ENCODE measurements at places on chromosomes 11 and 22. TPM values are rescaled to one million over a fixed set of nuclear protein-coding genes. Genes with fewer than 3 reads are reported as not detected.

DNA sequence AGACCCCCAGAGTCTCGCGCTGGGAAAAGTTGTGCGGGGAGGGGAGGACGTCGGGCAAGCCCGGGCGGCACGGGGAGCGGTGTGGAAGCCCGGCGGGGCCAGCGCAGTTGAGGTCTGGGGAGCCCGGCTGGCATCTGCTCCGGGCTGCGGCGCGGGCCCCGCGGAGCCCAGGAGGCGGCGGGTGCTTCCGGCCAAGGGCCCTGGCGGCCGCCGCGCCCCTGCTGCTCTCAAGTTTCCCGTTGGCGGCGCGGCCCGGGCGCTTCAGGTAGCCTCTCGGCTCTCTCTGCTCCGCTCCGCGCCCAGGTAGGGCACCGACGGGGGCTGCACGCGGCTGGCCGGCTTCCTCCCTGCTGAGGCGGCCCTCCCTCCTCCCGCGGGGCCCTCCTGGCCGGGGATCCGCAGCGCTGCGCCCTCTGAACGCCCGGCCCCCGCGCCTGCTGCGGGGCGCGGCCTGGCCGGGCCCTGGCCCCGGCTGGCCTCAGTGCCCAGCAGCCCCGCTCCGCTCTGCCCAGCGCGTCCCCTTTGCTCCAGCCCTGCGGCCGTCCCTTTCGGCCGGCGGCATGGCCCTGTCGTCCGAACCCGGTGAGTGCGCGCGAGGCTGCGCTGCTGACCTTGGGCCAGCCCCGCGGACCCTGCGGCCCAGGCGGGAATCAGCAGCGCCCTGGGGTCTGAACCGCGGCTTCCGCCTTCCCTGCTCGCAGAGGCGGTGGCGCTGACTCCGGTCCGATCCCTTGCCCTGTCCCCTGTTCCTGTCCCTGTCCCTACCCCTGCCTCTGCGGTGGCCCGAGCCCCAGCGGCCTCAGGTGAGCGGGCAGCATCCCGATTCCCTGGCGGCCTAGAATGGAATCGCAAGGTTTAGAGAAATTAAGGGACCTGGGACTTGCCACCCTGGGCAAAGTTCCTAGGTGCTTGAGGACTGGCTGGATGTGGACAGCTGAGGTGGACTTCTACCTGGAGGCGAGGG lies 4.3 kb upstream of the AMPD3 start:
- peaks cover 12% of the 10 kb centered on the region for H3K4me1 ChIP-seq
- no peak for DNase-seq
- peak overlapping the region; percentile 26 for H3K4me3 ChIP-seq

GRCh38 chr22:46612341-46612903 lies 7.8 kb upstream of the GRAMD4 start:
- H3K27ac ChIP-seq: no peak overlapping the region
- no peaks in the 10 kb centered on the region for H3K36me3 ChIP-seq
- DNase-seq: no peak
- H3K4me3 ChIP-seq: no peak overlapping the region

DNA sequence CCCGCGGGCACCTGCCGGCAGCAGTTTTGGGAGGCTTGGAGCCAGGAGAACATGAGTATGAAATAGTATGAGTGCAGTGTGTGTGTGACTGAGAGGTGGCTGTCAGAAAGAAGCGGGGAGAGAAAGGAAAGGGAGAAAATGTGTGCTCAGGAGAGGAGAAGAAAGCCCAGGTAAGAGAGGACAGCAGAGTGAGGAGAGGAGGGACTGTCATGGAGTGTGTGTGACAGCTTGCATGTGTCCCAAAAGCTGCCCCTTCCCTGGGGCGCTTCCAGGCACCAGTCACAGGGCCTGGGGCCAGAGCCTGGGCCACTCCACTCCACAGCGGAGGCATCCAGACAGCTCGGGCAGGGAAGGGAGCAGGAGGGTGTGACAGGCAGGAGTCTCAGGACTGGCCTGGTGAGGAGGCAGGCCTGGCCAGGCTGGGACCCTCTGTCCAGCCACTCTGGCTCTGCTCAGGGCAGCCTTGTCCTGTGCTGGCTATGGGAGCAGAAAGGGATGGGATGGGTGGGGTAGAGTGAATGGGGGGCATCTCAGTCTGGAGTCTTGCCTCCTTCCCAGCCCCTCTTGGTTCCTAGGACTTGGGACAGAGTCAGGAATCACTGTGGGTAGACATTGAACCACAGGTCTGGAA lies 949 bp downstream of the MMP11 start:
- no peak overlapping the region for H3K27ac ChIP-seq
- no peaks in the 10 kb centered on the region for H3K36me3 ChIP-seq
- H3K27me3 ChIP-seq: no peaks in the 10 kb centered on the region
- peak overlapping the region; percentile 48 for H3K4me3 ChIP-seq

POU2AF1 gene
- not detected for total RNA-seq

DNA sequence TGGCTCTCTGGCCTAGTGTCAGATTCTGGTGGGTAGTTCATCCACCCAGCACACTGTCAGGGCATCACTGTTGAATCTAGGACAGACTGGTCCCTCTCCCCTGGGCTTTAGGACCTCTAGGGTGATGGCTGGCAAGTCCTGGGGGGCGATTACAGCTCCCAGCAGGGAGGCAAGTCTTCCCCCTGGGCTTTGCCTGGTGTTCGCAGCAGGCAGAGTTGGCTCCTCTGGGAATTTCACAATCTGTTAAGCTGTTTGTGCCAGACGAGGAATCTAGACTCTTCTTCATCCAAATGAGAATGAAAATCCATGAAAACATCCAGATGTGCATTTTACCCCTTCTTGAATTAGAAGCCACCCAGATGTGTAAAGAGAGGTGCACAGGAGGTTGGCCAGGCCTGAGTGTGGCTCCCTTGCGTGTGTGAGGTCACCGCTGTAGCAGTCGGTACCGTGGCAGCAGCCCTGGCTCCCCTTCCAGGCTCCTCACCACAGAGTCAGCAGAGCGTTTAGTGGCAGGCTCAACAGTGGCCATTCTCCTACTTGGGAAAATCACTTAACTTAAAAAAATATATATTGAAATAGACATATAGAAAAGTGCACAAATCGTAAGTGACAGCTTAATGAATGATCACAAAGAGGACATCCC lies 99.9 kb upstream of the TBCEL start:
- no peak for DNase-seq
- no peaks in the 10 kb centered on the region for H3K36me3 ChIP-seq
- H3K27ac ChIP-seq: no peak overlapping the region

CHRM4 gene
- not detected for total RNA-seq

DNA sequence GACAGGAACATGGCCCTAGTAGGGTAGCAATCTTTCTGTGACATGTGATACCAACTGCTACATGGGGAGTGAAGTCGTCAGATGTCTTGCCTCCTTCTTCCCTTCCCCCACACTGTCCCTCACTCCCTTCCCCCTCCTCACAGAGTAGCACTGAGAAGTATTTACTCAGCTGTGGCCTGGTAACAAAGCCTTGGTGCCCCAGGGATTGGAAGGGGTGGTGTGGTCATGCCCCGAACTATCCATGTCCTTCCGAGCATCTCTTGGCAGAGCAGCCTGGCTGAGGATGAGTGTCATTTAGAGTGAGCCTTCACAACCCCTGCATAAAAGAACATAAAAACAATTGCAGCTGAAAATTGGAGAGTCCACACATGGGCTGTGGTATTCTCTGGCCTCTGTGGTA lies 46.1 kb downstream of the ARFGAP2 start:
- H3K36me3 ChIP-seq: no peaks in the 10 kb centered on the region
- H3K27ac ChIP-seq: no peak overlapping the region
- no peaks in the 10 kb centered on the region for H3K4me1 ChIP-seq
- DNase-seq: no peak
- no peak overlapping the region for H3K4me3 ChIP-seq
- no peaks in the 10 kb centered on the region for H3K27me3 ChIP-seq

GRCh38 chr11:61072316-61073109 lies 29.8 kb upstream of the CD5 start:
- no peak overlapping the region for H3K4me3 ChIP-seq
- H3K27me3 ChIP-seq: no peaks in the 10 kb centered on the region
- H3K4me1 ChIP-seq: no peaks in the 10 kb centered on the region
- H3K27ac ChIP-seq: no peak overlapping the region
- H3K36me3 ChIP-seq: no peaks in the 10 kb centered on the region

SPDYC gene
- total RNA-seq: not detected

GRCh38 chr11:405954-406795 lies 8.6 kb downstream of the SIGIRR start:
- DNase-seq: no peak
- H3K27ac ChIP-seq: no peak overlapping the region
- no peaks in the 10 kb centered on the region for H3K27me3 ChIP-seq

LGR4 gene
- total RNA-seq: 24.7 TPM

DNA sequence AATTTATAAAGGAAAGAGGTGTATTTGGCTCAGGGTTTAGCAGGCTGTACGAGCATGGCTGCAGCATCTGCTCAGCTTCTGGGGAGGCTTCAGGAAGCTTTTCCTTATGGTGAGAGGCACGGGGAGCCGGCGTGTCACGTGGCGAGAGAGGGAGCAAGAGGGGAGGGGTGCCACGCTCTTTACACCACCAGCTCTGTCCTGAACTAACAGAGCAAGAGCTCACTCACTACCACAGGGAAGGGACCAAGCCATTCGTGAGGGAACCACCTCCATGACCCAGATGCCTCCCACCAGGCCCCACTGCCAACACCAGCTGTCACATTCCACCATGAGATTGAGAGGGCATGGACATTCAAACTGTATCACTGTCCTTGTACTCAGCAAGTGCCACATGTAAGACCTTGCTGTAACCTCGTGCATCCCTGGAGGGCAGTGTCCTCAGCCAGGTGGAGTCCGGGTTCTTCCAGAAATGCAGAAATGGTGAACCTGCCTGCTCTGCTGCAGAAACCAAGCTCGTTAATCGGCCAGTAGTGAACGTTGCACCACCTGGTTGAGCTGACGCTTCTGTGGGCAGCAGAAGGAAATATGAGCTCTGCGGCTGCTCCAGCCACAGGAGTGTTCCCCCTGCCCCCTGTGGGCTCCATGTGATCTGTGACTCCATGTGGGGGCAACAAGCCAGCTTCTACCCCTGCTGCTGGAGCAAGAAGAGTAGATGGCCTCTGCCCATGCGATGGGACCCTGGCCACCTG lies 368.6 kb downstream of the TBC1D22A start:
- H3K4me1 ChIP-seq: no peaks in the 10 kb centered on the region
- no peak overlapping the region for H3K27ac ChIP-seq
- H3K27me3 ChIP-seq: no peaks in the 10 kb centered on the region
- DNase-seq: no peak
- H3K36me3 ChIP-seq: no peaks in the 10 kb centered on the region

MS4A4A gene
- total RNA-seq: not detected

DNA sequence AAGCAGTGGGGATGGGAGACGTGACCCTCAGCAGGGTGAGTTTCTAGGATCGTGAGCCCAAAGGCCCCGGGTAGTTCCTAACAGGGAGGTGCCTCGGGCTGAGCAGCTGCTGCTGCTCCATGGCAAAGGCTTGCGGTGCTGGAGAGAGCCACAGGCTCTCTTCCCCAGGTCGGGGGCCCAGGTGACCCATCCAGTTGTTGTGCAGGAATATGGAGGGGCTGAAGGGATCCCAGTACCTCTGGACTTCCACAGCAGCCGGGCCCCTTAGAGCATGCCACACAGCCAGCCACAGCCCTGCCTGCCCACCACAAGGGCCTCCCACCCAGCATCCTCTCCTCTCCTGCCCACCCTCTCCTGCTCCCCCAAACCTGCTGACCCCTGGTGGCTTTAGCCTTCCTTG lies 49.3 kb downstream of the BUD13 start:
- no peak for DNase-seq
- H3K4me3 ChIP-seq: no peak overlapping the region
- H3K27ac ChIP-seq: no peak overlapping the region
- H3K4me1 ChIP-seq: no peaks in the 10 kb centered on the region
- no peaks in the 10 kb centered on the region for H3K36me3 ChIP-seq

GRCh38 chr22:47209547-47210023 lies 447.1 kb downstream of the TBC1D22A start:
- H3K36me3 ChIP-seq: no peaks in the 10 kb centered on the region
- no peaks in the 10 kb centered on the region for H3K27me3 ChIP-seq
- H3K27ac ChIP-seq: no peak overlapping the region
- H3K4me3 ChIP-seq: no peak overlapping the region
- H3K4me1 ChIP-seq: no peaks in the 10 kb centered on the region

DNA sequence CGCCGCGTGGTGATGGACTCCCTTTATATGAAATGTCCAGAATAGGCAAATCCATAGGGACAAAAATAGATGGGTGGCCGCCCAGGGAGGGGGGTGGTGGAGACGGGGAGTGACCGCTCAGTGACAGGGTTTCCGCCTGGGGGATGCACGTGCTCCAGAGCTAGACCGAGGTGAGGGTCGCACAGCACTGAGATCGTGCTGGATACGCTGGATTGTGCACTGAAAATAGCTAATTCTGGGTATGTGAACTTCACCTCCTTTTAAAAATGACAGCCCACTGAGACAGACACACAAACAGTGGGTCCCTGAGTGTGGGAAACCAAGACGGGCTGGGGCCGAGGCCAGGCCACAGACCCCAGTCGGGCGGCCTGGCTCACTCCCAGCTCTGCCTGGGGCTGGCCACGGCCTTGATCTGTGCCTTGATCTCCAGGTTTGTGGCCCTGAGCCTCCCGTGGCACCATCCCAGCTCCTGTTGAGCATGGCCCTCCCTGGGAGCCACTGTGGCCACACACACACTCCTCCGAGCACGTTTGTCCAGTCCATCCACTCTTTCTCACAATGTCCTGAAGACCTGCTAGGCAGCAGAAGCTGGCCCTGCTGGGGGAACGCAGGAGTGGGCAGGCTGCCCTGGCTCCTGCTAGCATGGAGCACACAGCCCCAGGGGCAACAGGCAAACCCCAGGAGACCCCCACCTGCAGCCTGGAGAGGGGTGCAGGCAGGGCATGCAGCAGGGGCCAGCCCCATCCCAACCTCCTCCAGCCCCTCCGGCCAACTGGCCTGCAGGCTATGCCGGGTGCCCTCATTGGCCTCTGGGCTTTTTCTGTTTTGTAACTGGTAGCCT lies 41.0 kb upstream of the TH start:
- DNase-seq: no peak
- no peaks in the 10 kb centered on the region for H3K27me3 ChIP-seq
- H3K27ac ChIP-seq: no peak overlapping the region
- H3K4me1 ChIP-seq: peaks cover 3% of the 10 kb centered on the region
- H3K4me3 ChIP-seq: no peak overlapping the region

ZFTA gene
- 36.1 TPM for total RNA-seq

DNA sequence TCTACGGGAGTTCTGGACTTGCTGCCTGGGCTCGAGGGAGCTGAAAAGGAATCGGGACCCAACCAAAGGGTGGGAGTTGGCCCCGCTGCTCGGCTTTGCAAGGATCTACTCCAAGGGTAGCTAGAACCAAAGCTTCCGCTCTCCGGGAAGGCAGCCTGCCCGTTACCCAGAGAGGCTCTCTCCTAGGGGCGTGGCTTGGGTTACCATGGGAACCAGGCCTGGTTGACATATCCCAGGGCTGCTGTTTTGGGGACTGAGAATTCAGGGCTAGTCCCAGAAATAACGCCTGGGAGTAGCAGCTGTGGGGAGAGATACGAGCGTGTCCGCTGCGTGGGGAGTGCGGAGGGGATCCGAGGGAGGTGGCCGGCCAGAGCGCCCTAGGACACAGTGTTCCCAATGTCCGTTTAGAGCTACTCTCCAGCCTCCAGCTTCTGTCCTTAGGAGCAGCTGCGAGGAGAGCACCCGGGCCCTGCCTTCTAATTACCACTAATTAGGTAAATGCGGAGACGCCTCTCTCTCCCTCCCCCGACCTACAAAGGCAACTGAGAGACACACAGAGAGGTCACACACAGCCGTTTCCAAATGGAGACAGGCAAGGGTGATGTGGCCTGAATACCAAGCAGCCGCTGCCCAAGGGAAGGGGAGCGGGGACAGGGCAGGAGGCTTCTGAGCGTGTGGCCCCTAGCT lies 141.6 kb upstream of the CADM1 start:
- H3K27ac ChIP-seq: no peak overlapping the region
- no peaks in the 10 kb centered on the region for H3K27me3 ChIP-seq
- no peaks in the 10 kb centered on the region for H3K4me1 ChIP-seq
- H3K4me3 ChIP-seq: no peak overlapping the region
- no peaks in the 10 kb centered on the region for H3K36me3 ChIP-seq

Measured in A673 (cell line).